ENCODE measurements at places on chromosomes 2 and 18. TPM values are rescaled to one million over a fixed set of nuclear protein-coding genes. Genes with fewer than 3 reads are reported as not detected.

Gene DNAJC5G
- not detected for total RNA-seq

Gene CCL20
- total RNA-seq, result 0.28 TPM

Gene RTN4
- 176 TPM for total RNA-seq

Gene AAK1
- 20.7 TPM for total RNA-seq

Gene SLC16A14
- total RNA-seq, result 4.1 TPM

Gene CYP27C1
- 0.18 TPM for total RNA-seq

Gene SOX11
- total RNA-seq, result under 0.01 TPM

Gene GPR39
- total RNA-seq, result 0.28 TPM

Gene TPRKB
- total RNA-seq, result 22.2 TPM

Gene CFC1B
- not detected for total RNA-seq

Gene CPLX4
- not detected for total RNA-seq

Gene MZT2A
- 47.0 TPM for total RNA-seq

Gene ALK
- under 0.01 TPM for total RNA-seq

Measured in smooth muscle cell of bladder (primary cell).